ENCODE measurements at places on chromosomes 3 and 15.
A peak's percentile ranks its signal among the peaks of the same experiment; 100 is the strongest.

DNA sequence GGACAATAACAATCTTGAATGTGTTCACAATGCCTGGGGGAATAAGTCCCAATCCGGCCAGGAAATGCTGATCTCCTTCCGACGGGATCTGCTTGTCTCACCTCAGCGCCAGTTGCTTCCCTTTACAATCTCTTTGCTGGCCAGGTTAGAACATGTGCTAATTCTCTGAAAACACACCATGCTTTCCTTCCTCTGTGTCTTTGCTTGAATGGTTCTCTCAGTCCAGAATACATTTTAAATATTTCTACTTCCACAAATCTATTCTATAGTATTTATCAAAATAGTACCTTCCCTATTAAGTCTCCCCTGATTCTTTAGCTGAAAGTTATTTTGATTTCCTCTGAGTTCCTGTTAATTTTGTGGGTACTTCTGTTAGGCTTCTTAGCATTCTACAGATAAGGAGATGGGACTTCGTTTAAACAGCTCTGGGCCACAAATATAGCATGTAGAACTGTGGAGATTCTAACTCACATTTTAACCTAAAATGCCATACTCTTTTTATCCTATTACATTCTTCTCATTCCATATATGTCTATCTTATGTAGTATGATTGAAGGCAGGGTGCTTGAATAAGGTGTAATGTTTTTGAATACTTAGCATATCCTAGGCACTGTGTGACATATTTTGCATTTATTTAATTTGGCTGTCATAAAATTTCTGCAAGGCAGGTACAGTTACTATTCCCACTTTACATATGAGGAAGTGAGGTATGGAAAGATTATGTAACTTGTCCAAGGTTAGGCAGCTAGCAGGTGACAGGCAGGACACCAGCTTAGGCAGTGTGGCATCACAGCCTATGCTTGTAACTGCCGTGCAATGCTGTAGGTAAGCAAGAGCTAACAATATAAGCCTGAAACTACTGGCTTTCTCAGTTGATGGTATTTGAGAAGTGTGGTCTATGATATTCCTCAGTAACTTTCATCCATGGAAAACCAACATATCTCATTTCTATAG lies 299.8 kb downstream of the LPP start:
- DNase-seq: no peak

DNA sequence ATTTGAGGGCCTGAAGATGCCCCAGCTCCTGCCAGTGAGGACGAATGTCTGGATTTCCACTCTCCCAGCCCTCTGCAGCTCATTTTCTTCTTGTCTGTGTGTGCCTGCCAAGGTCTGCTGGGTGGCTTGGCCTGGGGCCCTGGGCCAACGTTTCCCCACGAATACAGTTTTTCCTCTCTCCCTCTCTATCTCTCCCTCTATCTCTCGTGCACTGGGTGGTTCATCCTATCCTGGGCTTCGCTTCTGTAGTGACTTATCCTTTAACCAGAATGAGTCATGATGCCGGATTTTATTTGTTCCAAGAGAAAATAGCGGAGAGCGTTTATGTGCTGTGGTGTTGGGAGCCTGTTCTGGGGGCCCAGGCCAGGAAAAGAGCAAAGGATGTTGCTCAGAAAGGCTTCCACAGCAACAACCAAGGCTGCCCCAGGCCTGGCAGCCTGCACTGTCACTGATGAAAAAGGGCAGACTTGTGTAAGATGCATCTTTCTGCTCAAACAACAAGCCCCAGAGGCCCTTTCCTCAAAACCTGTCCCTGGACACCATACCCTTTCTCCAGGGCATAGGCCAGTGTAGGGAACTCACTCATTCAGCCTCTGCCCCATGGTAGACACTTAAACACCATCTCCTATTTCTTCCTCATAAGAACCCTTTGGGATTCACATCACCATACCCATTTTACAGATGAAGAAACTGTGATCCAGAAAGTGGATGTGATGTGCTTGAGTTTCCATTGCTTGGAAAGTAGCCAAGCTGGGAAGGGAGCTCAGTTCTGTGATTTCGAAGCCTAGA lies 47.3 kb downstream of the ITGA11 start:
- no peak for DNase-seq

GRCh38 chr3:149151843-149152242 lies 22.4 kb downstream of the HPS3 start:
- no peak for DNase-seq

DNA sequence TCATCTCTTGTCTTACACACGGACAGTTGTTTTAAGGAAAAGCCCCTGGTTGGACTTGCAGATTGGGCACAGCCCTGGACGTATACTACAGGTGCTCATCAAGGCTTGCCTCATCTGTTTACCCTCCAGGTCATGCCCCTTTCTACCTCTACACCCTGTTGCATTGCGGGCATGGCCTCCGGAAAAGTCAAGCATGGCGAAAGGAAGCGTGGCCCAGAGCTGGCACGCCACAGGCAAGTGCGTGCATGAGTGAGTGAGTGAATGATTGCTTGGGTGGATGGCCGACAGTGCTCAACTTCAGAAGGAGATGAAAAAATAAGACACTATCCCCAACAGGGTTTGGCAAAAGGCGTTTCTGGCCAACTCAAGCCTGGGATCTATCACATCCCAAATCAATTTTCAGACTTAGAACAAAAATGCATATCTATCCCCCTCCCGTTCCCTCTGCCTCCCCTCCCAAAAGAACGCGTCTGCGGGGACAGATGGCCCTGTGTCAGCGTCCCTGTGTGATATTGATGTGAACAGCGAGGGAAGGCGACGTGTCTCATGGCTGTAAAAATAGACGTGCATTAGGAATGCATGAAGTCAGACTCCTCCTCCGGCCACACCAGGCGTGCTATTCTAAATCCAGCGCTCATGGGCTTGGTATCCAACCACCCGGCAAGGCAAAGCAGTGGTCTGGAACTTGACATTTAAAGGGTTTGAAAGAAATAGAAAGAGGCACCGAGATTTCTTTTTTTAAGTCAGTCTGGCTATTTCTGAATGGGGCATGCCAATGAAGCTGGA lies 96.0 kb downstream of the RPLP1 start:
- no peak for DNase-seq

GRCh38 chr15:35698966-35699575 lies 153.1 kb upstream of the DPH6 start:
- no peak for DNase-seq

DNA sequence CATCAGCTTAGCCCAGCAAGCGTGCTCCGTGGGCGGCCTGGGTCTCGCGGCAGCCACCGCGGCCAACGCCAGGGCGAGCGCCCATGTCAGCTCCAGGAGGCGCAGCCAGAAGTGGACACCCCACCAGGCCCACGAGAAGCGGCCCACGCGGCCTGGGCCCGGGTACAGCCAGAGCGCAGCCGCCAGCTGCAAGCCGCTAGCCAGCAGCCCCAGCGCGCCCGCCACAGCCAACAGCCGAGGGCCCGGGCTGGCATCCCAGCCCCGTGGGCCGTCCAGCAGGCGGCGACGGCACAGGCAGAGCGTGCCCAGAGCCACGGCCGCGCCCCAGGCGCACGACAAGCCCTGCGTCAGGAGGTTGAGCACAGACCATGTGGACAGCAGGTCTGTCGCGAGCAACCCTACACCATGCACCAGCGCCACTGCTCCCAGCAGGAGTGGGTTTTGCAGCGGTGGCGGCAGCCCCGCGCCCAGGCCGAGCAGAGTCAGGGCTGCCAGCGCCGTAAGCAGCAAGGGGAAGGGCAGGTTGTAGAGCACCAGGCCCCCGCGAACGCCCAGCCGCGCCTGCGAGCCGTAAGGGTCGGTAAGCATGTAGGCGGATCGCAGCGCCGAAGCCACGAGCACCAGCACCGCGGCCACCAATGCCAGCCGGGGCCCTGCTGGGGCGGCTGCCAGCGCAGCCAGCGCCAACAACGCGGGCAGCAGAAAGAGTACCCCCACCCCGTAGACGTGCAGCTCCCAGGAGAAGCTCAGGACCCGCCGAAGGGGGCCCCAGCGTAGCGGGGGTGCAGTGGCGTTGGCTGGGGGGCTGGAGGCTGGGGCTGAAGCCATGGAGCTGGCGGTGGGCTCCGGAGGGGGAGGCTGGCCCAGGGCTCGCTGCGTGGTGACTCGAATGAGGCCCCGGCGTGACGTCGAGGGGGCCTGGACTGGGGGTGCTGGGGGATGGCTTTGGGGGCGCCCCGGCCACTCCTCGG lies 4.9 kb downstream of the PRRT3 start:
- DNase-seq: peak; percentile 56

- DNase-seq: no peak
Measured at GRCh38 chr15:31089368-31090047, 12.0 kb downstream of the TRPM1 start.

- DNase-seq: no peak
Measured at GRCh38 chr3:156743859-156744258, 69.5 kb downstream of the TIPARP start.

DNA sequence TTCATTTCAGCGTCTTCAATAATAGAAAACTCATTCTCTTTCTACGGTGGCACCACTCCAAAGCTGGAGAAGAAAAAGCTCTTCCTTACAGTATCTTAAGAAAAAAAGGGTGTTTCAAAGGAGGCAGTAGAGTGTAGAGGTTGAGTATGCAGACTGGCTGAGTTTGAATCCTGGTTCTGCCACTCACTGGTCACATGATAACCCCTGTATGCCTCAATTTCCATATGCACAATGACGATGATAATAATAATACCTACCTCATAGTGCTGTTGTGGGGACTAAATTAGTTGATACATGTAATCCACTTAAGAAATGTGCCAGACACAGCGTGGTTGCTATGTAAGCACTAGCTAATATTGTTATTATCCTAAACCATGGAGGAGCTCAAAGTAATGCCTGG lies 4.5 kb downstream of the ANP32A start:
- no peak for DNase-seq

- DNase-seq: no peak
Measured at GRCh38 chr15:39243396-39243795, 337.5 kb upstream of the THBS1 start.

- no peak for DNase-seq
Measured at GRCh38 chr3:19221081-19221480, 72.8 kb downstream of the KCNH8 start.

- no peak for DNase-seq
Measured at GRCh38 chr15:100254285-100254684, 87.5 kb downstream of the ADAMTS17 start.

DNA sequence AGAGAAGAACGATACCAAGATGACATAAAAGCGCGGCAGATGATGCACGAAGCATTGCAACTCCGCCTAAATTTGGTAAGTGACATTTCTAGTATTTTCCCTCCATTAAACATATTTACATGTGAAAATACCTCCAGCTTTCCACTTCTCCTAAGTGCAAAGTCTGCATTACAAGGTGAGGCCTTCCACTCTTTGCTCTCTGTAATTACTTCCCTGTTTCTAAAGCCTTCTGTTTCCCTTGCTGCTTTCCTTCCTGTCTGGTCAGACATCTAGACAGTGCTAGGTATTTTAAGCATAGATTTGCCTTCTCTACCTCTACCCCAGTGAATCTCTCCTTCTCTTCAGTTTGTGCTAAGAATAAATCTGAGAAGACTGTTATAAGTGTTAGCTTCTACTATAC lies 1.9 kb downstream of the P2RY12 start:
- no peak for DNase-seq

GRCh38 chr3:43766672-43767465 lies 76.1 kb downstream of the ABHD5 start:
- DNase-seq: no peak

DNA sequence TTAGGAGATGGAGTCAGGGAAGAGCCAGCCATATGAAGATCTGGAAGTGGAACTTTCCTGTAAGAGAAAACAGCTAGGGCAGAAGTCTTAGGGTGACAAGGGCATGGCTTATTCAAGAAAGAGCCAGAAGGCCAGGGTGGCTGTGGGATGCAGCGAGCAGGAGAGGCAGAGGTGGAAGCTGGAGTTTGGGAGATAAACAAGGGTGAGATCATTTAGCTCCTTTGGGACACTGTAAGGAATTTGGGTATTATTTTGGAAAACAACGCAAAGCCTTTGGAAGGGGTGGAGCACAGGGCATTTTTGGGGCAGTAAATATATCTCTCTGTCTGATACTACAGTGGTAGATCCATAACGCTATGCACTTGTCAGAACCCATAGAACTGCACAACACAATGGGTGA lies 5.0 kb upstream of the IL16 start:
- no peak for DNase-seq

DNA sequence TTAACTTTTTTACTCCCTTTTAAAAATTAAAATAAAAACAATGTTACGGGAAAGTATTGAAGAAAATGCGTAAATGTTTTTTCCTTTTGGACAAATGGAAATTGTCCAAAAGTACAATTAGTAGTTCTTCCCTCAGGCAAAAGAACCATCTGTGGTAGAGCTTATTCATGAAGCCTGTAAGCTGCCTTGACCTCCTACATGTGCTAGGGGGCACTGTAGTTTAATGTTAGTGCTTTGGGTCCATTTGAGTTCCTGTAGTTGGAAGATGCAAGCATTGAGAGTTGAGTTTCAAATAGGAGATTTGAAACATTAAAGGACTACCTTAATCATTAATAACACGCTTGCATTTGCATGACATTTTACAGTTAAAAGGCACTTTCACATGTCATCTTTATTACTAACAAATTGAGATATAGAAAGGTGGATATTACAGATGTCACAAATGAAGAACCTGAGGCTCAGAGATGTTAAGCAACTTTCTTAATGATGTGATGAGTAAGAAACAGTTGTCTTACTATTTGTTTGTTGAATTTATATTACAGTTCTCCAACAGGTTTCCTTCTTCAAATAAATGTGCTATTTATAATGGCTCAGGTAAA lies 1.8 kb upstream of the ZNF385D start:
- no peak for DNase-seq

DNA sequence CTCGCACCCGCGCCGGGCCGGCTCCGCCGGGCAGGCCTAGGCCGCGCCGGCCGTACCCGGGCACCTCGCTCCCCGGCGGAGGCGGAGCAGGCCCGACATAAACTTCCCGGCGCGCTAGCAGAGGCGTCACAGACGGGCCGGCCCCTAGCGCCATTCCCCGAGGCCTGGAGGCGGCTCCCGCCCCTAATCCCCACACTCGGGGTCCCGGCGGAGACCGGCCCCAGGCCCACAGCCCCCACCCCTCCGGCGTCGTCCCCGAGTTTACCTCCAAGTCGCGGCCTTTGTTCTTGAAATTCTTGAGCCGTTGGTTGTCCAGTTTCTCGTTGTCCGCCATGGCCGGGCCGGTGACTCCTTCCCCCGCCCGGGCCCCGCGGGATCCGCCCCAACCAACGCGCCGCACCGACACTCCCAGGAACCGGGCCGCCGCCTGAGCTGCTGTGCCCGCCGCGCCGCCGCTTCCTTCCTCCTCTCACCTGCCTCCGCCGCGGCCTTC lies 376 bp downstream of the KPNA4 start:
- DNase-seq: peak; percentile 41

GRCh38 chr3:27721717-27722564 lies at the start of gene EOMES:
TSS of gene EOMES (minus strand) at chr3:27722323. CDS start at chr3:27722294, 29 bp downstream.
- no peak for DNase-seq

GRCh38 chr3:13714251-13714916 lies 165.5 kb downstream of the FBLN2 start:
- peak; percentile 6 for DNase-seq

DNA sequence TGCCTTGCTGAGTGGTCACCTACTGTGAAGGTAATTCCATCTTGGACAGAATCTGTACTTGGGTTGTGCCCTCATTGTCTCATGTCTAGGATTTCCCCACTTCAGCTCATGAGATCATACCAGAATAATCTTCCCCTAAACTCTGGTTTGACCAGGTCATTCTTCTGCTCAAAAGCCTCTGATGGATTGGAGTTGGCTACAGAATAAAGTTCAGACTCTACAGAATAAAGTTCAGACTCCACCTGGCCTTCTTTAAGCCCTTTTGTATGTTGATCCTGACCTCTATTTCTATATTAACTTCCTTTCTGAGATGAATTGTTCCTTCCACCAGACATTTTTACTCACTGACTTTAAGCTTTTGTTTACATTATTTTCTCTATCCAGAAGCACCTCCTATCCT lies 6.4 kb upstream of the GLCE start:
- DNase-seq: no peak

- DNase-seq: no peak
Measured at GRCh38 chr3:114460459-114460858, 166.6 kb downstream of the TIGIT start.

Data from progenitor cell of endocrine pancreas (in vitro differentiated cells).